ENCODE measurements at places on chromosomes 1 and 21. TPM values are rescaled to one million over a fixed set of nuclear protein-coding genes. Genes with fewer than 3 reads are reported as not detected.

Gene RAB3B
- total RNA-seq, result 12.0 TPM

Gene DDR2
- total RNA-seq, result 75.1 TPM

Gene OVAAL
- total RNA-seq, result not detected

Gene VHLL
- total RNA-seq, result not detected

Gene S100A7
- total RNA-seq, result not detected

Gene TEDDM1
- not detected for total RNA-seq

Gene SRSF4
- 78.6 TPM for total RNA-seq

Gene PTPRC
- 12.3 TPM for total RNA-seq

Gene CD160
- not detected for total RNA-seq

Gene PSMG1
- 13.1 TPM for total RNA-seq

Gene DNAJC8
- total RNA-seq, result 47.7 TPM
